ENCODE measurements at places on chromosomes 4 and X.

DNA sequence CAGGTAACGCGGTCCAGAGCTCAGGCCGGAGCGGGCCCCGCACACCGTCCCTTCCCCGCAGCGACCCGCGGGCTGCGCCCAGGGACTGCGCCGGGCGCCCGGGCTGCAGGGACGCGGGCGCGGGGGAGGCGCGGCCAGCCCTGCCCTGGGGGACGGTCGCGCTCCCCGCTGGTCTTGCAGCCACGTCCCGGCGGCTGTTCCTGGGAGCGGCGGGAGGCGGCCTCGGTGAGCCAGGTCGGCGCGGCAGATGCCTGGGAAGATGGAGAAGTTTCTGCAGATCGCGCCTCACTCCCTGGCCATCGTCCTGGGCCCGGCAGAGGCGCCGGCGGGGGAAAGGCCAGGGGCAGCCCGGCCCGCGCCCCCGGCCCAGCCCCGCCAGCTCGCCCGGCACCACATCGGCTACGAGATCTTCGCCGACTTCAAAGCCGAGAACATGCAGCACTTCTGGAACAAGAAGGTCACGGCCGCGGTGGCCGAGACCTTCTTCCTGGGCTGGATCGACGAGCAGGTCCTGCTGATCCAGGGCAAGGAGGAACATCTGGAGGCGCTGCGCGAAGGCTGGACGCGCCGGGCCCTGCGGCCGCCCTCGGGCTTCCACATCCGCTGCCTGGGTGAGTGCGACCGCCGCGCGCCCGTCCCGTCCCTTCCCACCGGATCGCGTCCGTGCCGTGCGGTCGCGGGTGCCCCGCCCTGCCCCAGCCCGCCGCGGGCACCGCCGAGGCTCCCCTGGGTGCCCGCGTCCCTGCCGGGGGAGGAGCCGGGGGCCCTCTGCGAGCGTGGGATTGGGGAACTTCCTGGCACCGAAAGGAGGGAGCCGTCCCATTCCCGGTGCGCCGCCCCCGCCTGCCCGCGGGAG, 107.4 kb upstream of the STOX2 start:
- no peak for DNase-seq

DNA sequence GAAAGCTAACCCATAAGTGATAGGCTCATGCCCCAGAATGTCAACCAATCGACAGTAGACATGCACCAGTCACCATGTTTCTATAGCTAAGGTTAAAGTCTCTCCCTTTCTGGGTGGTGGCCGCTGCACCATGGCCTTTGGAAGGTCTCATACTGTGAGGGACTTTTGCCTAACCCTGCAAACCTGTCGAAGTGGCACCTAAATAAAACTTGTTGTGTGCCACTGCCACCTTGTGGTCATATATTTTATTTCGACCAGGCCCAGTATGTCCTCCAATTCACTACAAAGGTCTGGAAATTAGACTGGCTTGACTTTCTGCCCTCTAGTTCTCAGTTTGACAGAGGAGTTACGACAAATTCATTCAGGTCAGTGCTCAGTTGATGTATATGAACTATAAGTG, 163.1 kb downstream of the SMARCA1 start:
- DNase-seq: no peak

DNA sequence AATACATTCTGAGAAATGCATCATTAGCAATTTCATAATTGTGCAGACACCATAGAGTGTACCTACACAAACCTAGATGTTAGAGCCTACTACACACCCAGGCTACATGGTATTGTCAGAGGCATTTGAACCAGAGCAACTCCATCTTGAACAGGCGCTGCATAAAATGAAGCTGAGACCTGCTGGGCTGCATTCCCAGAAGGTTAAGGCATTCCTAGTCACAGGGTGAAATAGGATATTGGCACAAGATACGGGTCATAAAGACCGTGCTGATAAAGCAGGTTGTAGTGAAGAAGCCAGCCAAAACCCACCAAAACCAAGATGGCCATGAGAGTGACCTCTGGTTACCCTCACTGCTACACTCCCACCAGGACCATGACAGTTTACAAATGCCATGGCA, 116.4 kb downstream of the LARP7 start:
- DNase-seq: no peak

DNA sequence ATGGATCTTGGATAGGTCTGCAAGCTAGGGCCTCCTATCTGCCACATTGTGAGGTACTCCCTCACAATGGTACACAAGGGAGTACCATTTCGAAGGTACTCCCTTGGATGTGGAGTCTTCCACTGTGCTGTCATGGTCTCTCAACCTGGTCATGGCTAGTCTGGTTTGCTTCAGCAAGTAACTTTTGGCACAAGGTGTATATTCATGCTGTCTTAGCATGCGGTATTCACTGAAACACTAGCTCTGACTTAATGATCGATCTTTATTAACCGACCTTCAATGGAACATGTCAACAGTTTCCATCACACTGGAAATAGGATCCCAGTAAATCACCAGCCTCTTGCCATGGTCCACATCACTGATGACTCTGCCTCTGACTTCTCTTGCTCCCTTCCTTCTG, 77.5 kb upstream of the HS3ST1 start:
- no peak for DNase-seq

- no peak for DNase-seq
Observed at GRCh38 chr4:6887591-6888371, 21.8 kb upstream of the TBC1D14 start.

GRCh38 chrX:96655947-96656623, 28.6 kb upstream of the DIAPH2 start:
- no peak for DNase-seq

DNA sequence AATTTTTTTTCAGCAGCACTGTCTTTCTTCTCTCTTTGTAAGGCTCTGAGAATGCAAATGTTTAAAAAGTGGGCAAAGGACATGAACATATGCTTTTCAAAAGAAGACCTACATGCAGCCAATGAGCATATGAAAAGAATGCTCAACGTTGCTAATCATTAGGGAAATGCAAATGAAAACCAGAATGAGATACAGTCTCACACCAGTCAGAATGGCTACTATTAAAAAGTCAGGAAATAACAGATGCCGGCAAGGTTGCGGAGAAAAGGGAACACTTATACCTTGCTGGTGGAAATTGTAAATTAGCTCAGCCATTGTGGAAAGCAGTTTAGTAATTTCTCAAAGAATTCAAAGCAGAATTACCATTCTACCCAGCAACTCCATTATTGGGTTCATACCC, 51.6 kb downstream of the BMP15 start:
- no peak for DNase-seq

DNA sequence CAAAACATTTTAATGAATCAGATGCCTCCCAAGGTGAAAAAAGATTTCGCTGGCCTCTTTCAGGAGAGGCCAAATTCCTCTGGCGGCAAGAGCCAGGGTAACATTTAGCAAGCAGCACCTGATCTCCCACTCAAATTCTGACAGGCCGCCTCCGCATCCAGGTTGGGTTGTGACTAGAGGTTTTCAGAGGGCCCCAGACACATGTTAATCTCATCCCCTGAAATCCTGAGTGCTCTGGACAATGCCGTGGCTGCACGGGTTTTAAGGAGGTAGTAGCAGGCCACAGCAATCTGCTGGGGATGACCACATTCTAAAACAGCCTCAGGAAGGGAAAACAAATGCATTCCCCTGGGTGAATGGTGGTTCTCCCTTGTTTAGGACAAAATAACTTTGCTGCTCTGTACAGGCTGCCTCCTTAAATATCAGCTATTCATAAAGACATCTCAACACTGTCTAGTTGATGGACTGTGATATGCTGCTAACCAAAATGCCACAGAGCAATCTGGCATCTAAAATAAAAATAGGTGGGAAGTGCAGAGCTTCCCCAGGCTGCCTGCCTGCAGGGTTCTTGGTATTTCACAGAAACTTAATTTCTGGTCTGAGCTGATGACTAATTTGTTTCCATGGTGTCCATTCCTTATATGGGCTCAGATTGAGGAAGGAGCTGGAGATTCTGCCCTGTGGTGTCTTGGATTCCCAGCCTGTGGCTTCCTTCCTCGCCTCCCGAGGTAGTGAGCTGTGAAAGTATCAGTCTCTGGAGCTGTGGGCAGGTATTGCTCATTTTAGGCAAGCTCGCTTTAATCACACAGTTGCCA, 202.0 kb downstream of the DCLK2 start:
- DNase-seq: no peak

GRCh38 chrX:117936118-117936517, 180.5 kb downstream of the KLHL13 start:
- DNase-seq: no peak

DNA sequence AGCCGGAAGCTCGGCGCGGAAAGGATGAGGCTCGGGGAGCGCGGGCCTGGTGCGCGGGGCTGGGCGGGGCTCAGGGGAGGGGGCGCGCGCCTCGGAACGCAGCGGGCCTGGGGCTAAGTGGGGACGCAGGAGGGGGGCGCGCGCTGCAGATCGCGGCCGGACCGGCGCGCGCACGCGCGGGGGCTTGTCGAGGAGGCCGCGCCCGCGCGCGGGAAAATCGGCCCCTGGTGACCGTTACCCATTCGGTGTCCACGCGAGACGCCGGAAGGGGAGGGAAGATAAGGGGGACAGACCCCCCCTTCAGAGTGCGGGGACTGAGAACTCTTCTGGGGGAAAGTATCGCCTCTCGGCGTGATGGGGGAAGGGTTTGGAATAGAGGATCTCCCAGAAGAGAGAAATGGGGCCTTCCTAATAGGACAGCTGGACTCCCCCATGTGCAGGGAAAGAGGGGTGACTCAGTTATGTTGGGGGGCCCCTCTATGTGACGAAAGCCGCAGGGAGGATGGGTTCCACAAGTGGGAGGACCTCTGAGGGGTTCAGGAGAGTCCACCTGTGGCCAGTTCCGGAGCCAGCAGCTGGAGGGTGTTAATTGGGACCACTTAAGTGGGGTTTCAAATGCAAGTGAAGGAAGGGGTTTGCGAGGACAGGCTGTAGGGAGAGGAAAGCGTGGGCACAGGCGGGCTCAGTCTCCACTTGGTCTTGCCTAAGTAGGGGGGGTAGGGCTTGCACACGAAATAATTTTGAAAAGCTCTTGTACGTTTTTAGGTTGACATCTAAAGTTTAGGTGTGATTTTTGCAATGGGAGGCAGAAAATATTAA, 584 bp downstream of the SUV39H1 start:
- no peak for DNase-seq

- DNase-seq: no peak
Observed at GRCh38 chrX:21986596-21986995, 45.5 kb upstream of the PHEX start.

DNA sequence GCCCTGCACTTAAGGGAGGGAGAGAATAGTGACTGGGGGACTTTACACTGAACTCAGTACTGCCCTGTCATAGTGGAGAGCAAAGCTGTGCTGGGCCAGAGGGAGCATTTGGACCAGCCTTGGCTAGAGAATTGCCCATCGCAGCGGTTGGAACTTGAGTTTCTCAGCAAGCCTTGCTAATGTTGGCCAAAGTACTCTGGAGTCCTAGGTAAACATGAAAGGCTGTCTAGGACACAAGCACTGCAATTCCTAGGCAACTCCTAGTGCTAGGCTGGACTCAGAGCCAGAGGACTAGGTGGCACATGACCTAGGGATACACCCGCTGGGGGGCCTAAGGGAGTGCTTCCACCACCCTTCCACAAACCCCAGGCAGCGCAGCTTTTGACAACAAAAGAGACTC, 15.0 kb downstream of the MED14 start:
- no peak for DNase-seq

GRCh38 chrX:75642811-75643361, 120.0 kb upstream of the ZDHHC15 start:
- no peak for DNase-seq

- DNase-seq: no peak
Observed at GRCh38 chrX:97402333-97402732, 518.6 kb downstream of the RPA4 start.

GRCh38 chr4:7002336-7002735, 40.8 kb upstream of the TADA2B start:
- DNase-seq: no peak

- DNase-seq: no peak
Observed at GRCh38 chr4:126209147-126209546, 894.4 kb downstream of the FAT4 start.

DNA sequence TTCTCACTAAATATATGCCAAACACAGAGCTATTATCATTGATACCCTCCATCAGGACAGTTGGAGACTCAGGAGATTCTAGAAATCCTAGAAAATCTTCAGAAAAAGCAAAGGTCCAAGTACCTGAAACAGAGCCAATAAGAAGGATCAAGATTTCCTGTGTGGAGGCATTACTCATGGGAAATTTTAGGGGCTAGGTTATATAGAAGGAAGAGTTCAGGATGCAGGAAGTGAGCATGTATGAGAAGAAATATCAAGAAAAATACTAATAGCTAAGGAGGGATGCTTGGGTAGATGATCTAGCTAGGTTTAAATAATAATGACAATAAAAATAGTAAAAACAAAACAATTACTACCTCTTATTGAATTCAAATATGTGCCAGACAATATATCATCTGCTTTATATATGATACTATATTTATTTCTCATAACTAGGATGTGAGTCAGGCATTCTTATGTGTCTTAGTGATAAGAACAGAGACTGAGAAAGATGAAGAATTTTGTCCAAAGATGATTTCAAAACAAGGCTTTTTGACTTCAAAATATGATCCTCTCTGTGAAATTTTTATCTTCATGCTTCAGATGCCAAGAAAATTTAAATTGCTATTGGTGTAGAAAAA, 66.4 kb upstream of the HHIP start:
- DNase-seq: no peak

- DNase-seq: no peak
Observed at GRCh38 chrX:129959493-129959832, 23.0 kb upstream of the BCORL1 start.

GRCh38 chrX:11040996-11041395, 70.1 kb upstream of the HCCS start:
- no peak for DNase-seq

GRCh38 chrX:12206413-12206812, 68.1 kb downstream of the FRMPD4 start:
- DNase-seq: no peak

DNA sequence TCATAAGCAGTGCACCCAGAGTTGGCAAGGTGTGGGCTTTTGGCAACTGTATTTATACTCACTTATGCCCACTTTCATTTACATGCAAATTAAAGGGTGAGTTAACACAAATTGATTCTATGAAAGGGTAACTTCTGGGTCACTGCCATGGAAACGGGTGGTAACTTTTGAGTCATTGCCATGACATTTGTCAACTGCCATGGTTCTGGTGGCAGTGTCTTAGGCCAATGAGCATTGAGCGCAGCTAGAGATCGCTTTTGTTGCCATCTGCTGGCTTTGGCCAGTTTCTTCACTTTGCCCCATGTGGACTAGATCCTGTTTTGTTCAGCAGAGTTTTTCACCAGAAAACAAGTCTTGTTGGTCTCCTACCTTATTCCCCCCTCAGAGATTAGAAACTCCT, 170.8 kb upstream of the NUDT6 start:
- DNase-seq: no peak

GRCh38 chrX:63506320-63506719, 155.2 kb upstream of the SPIN4 start:
- DNase-seq: no peak

GRCh38 chr4:79993476-79993875, 79.6 kb downstream of the ANTXR2 start:
- DNase-seq: no peak

- DNase-seq: no peak
Observed at GRCh38 chr4:102787944-102788343, 27.2 kb upstream of the MANBA start.
